ENCODE measurements at places on chromosomes 6 and 20.

GRCh38 chr20:48794816-48795457 lies 32.9 kb downstream of the PREX1 start:
- DNase-seq, result no peak

GRCh38 chr20:20237093-20237959 lies 130.6 kb upstream of the INSM1 start:
- peak; percentile 30 for DNase-seq

DNA sequence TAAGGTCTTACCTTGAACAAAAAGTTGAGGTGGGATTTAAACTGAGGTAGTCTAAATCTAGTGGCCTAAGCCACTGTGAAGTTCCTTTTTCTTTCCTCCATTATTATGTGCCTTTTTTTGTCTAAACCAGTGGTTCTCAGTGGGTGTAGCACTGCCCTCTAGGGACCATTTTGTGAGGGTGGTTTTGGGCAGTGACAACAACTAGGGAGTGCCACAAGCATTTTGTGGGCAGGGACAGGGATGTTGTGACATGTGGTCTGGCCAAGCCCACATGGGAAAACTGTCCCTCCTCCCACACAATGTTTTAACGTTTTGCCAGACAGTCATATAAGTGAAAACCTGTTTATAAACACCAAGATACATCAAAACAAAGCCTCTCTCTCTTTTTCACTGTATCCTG lies 899.4 kb upstream of the FLRT3 start:
- peak; percentile 4 for DNase-seq

DNA sequence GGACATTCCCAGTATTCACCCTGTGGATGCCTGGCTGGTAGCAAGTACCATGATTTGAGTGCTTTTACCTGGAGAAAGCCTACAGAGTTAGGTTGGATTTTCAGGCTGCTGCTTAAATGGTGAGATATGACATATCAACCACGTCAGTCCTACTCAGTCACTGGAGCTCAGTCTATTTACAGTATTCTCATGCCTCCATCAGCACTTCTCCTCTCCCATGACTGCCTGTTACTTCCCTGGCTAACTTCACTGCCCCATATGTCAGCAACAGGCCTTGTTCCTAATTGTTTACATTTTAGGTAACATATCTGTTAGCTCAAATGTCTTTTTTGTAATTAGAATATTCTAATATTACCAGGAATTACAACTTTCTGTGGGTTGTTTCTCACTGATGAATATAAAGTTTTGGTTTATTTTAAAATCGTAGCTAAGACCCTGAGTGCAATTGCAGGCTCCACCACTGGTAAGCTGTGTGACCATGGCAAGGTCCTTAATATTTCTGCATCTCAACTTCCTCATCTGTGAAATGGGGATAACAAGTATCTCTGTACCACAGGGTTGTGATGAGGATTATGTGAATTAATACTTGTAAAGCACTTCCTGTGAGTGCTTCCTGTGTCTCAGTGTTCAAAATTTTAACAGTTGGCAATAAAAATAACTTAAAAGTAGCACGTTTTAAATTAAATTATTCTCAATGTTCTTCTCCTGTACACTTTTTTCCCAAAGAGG lies 54.3 kb downstream of the RNF144B start:
- DNase-seq, result no peak

Measured in GM18507 (cell line).